ENCODE measurements at places on chromosomes 2 and 18.
A peak's percentile ranks its signal among the peaks of the same experiment; 100 is the strongest.

DNA sequence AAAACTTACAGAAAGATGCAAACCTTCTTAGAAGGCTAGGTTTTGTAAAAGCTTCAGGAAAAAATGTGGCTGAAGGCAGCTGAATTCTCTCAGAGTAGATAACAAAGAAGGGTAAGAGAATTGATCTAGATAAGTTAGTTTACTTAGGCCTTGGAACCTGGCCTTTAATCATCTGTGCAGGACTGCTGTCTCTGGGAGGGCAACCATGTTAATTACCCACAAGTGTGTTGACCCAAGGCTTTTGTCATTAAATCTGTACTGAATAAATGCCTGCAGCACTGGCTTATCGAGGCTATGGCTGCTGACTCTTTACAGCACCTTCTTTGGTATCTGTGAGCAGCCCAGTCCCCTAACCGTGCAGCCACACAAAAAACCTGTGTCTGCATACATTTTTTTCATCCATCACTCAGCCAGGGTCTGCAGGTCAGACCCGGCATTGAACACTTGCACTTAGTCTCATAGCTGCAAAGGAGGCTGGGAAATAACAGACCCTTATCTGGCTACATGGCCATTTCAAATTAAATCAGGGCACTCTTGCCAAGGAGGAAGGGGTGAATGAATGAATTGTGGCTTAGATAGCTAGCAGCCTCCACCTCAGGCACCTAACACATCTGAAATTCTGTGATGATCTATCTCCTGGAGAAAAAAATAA is 120.2 kb upstream of the MSH2 start:
- DNase-seq, result no peak

- DNase-seq, result no peak
Observed at GRCh38 chr2:33395655-33396249, 80.7 kb upstream of the RASGRP3 start.

DNA sequence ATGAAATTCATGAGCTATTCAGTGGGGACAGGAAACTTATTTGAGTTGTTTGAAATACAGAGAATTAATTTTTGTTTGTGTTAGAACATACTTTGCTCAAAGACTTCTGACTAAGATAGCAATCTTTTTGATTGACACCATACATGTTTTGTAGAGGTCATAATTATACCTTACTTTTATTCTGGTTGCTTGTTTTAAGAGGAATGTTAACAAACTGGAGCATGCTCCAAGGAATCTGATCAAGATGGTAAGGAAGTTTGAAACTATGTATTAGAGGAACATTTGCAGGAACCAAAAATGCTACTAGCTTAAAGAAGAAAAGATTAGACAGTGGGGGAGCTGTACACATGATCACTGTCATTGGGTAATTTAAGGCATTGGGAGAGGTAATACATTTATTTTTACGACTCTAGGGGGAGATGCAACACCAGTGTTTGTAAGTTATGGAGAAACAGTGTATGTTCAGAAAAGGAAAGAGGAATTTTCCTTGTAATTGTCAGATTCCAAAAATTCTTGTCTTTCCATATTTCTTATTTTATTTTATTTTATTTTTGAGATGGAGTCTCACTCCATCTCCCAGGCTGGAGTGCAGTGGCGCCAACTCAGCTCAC is 8.0 kb downstream of the AGFG1 start:
- DNase-seq, result no peak

DNA sequence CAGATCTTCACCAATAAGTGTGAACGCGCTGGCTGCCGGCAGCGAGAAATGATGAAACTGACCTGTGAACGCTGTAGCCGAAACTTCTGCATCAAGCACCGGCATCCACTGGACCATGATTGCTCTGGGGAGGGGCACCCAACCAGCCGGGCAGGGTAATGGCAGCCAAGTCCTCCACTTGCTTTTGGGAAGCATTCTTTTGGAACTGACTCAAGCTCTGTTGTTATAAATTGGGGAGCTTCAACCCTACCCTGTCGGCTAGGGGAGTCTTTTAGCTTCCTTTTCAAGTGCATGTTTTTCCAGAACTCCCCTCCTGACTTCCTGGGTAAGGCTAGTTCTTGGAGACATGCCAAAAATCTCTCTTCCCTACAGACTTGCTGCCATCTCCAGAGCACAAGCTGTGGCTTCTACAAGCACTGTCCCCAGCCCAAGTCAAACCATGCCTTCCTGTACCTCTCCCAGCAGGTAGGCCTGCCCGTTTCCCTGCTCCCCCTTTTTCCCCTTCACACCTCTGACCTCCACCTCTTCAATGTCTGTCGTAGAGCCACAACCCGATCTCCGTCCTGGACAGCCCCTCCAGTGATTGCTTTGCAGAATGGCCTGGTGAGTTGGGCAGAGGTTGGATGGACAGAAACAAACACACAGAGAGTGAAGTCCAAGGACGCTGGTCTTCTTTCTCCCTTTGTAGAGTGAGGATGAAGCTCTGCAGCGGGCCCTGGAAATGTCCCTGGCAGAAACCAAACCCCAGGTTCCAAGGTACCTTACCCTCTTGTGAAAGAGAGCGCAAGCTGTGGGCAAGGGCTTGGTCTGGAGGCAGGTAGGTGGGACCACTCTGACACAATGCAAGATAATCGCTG is 1.5 kb downstream of the ZFAND2B start:
- DNase-seq, result no peak

- no peak for DNase-seq
Observed at GRCh38 chr2:142741764-142742269, 135.6 kb upstream of the KYNU start.

GRCh38 chr2:106537047-106537446 is 49.9 kb downstream of the CD8B2 start:
- no peak for DNase-seq

DNA sequence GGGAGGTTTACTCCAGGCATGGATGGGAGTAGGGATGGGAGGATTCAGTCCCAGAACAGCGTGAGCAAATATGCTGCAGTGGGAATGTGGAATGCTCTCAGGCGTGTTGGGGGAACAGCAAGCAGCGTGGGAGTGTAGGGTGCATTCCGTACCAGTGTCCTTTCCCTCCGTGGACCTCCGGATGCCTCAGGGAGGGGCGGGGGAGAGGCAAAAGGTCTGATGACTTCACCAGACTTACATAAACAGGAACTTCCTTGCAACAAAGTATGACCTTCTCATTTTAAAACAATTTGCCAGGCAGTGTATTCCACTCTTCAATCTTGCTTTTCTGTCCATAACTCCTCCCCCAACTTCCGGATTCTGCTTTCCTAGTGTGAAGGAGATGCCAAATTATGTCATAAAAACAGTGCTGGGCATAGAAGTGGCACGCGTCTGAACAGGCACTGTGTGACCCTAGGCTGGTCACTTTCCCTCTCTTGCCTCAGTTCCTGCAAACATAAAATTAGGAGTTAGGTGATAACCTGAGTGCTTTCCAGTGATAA is 36.9 kb downstream of the RPL37A start:
- no peak for DNase-seq

GRCh38 chr18:68354176-68354575 is 360.7 kb downstream of the TMX3 start:
- no peak for DNase-seq

DNA sequence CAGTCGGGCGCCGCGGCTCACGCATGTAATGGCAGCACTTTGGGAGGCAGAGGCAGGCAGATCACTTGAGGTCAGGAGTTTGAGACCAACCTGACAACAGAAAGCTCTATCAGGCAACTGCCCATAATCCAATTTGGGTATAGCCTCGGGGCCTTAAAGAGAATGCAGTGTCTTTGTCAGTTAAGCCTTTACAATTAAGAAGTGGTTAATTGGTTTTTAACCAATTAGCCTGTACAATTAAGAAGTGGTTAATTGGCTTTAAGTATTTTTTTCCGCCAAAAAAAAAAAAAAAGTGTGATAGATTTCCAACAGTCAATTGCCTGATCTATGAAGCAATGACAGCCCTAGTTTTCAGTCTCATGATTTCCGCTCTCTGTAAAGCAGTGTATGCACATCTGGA is 74.6 kb upstream of the NARS1 start:
- DNase-seq, result no peak

DNA sequence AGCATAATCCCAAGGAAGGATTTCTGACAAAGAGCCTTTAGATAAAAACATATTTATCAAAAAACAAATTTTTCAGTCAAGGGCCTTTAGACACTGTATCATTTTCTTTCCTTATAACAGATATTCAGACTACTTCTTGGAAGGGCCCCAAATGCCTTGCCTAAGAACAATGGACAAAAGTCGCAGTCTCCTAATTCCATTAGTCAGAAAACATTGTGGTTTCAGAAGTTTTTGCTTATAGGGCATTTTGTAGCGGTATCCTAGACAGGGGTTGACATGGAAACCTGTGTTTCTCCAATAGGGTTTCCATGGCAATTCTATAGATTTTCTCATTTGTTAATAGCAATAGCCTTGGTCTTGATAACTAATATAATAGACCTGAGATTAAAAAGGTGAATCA is 36.7 kb upstream of the AGPS start:
- DNase-seq, result no peak

- DNase-seq, result no peak
Observed at GRCh38 chr2:29010946-29011345, 29.8 kb downstream of the TOGARAM2 start.

- DNase-seq, result no peak
Observed at GRCh38 chr2:116487336-116487735, 1327.2 kb upstream of the DDX18 start.

GRCh38 chr2:170770008-170770605 is at the start of gene ERICH2:
Gene ERICH2 (plus strand): TSS chr2:170770378. CDS start chr2:170770682, 304 bp downstream.
- DNase-seq, result peak; percentile 23

GRCh38 chr2:190177249-190178040 is 114.9 kb upstream of the MSTN start:
- no peak for DNase-seq

DNA sequence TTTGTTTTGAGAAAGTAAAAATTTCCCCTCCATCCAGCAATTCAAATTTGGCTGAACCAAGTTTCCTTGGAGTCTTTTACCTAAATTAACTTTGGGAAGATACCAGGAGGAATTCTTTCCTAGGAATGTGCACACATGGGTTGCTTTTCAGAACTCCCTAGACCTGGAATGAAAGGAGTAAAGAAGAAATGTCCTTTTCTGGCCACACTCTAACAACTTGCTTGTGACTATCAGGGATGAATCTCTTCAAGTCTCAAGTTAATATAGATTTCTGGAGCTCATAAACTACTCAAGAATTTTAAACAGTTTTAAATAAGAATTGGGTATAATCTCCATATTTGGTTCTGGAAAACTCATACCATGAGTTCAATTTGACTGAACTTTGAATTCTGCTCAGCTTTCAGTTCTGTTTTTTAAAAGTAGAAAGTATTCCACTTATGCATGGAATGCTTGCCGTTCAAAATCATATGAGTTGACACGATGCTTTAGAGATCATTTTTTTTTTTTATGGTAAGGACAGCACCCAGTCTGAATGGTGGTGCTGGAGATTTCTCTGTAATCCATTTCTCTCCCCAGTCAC is 7.7 kb downstream of the RASGRP3 start:
- no peak for DNase-seq

- no peak for DNase-seq
Observed at GRCh38 chr18:43405097-43405496, 127.8 kb upstream of the SYT4 start.

GRCh38 chr2:219473511-219473910 is 25.2 kb upstream of the GMPPA start:
- no peak for DNase-seq

GRCh38 chr2:46451131-46451711 is 28.1 kb upstream of the TMEM247 start:
- no peak for DNase-seq

GRCh38 chr18:31591628-31592027 is at the start of gene TTR:
Gene TTR (plus strand): TSS chr18:31591877. CDS start chr18:31591903, 26 bp downstream.
- no peak for DNase-seq

DNA sequence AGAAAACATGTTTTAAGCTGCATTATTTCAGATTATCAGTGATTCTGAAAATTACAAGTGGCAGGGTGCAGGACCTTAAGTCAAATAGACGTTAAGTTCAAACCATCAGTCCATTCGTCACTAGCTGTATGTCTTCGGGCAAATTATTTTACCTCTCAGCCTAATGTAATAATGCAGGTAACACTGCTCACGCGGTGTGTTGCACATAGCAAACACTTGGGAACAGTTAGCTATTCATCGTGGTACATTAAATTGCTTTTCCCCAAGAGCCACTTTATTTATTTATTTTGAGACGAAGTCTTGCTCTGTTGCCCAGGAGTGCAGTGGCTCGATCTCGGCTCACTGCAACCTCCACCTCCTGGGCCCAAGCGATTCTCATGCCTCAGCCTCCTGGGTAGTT is 10.1 kb downstream of the MAT2A start:
- DNase-seq, result no peak
